Endodermal cell (in vitro differentiated cells): ENCODE measurements at places on chromosomes 7 and 10.

GRCh38 chr10:67921065-67921464 is 36.6 kb downstream of the SIRT1 start:
- H3K27me3 ChIP-seq: no peaks in the 10 kb centered on the region
- H3K4me1 ChIP-seq: no peaks in the 10 kb centered on the region
- H3K4me3 ChIP-seq: no peak overlapping the region
- H3K36me3 ChIP-seq: peaks cover 55% of the 10 kb centered on the region
- no peak for DNase-seq

DNA sequence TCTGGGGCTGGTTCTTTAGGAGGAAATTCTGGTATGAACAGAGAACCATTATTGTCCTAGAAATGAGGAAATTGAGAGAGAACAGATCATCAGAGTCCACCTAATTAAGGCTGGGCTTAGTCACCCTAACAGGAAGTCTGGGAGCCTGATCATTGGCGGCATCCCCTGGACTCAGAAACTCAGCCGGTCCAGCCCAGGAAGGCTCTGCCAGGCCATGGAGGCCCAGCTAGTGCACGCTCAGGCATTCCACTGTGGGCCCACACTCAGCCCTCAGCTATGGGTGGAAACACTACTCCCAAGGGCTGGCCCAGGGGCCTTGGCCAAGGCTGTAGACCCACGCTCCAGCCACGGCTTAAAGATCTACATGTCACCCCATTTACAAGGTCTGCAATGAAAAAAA is 109.2 kb downstream of the PTPN20 start:
- DNase-seq: peak; percentile 17
- H3K4me3 ChIP-seq: no peak overlapping the region
- H3K27me3 ChIP-seq: no peaks in the 10 kb centered on the region
- H3K36me3 ChIP-seq: no peaks in the 10 kb centered on the region

GRCh38 chr10:378930-379704 is 243.9 kb downstream of the ZMYND11 start:
- H3K36me3 ChIP-seq: peaks cover 60% of the 10 kb centered on the region
- H3K4me3 ChIP-seq: no peak overlapping the region
- no peaks in the 10 kb centered on the region for H3K27me3 ChIP-seq
- H3K27ac ChIP-seq: no peak overlapping the region
- DNase-seq: no peak

GRCh38 chr7:87510411-87510875 is 35.0 kb upstream of the ABCB4 start:
- peaks cover 11% of the 10 kb centered on the region for H3K4me1 ChIP-seq
- H3K27me3 ChIP-seq: no peaks in the 10 kb centered on the region
- no peak overlapping the region for H3K4me3 ChIP-seq
- H3K27ac ChIP-seq: no peak overlapping the region

DNA sequence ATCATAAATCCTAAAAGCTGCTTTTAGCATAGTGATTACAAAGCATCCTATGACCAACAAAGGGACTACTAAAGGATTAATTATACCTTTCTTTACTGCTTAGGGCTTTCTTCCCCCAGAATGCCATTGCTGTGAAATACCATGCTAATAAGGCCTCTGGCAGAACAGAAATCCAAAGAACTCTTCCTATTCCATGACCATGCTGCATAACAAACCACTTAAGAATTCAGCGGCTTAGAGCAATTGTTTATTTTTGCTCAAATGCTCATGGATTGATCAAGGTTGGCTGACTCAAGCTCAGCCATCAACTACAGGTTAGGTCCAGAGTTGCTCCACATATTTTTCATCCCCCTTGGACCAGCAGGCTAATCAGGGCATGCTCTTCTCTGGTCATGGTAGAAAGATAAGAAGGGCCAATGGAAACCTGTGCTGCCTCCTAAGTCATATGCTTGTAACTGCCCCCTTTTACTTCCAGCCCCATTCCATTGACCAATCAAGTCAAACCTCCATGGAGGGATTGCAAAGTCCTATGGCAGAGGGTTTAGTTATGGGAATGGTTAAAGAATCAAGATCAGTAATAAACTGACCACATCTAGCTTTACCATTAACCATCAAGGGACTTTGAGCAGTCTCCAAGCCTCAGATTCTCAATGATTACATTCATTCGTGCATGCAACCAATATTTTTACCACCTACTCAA is 244.4 kb upstream of the FZD1 start:
- no peaks in the 10 kb centered on the region for H3K4me1 ChIP-seq
- no peaks in the 10 kb centered on the region for H3K36me3 ChIP-seq
- DNase-seq: no peak
- no peaks in the 10 kb centered on the region for H3K27me3 ChIP-seq
- no peak overlapping the region for H3K27ac ChIP-seq
- no peak overlapping the region for H3K4me3 ChIP-seq

GRCh38 chr10:35821339-35821911 is 179.3 kb upstream of the FZD8 start:
- DNase-seq: peak; percentile 73
- no peaks in the 10 kb centered on the region for H3K27me3 ChIP-seq
- H3K4me1 ChIP-seq: peaks cover 9% of the 10 kb centered on the region
- no peak overlapping the region for H3K27ac ChIP-seq

DNA sequence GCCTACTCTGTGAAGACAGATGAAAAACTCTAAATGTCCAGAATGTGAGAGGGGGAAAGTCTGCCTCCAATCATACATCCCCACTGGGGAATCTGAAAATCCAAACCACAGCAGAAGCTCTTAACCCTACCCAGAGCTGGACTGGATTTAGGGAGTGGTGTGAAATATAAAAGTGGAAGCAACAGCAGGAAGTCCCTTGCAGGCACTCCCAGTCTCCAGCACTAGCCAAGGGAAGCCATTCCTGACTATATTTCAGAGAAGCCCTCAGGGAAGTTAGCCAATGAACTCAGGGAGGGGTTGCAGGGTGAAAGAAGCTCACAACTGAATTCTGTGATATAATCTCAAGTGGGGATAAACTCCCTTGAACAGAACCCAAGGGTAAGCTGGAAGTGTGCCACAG is 51.5 kb downstream of the CRPPA start:
- H3K36me3 ChIP-seq: no peaks in the 10 kb centered on the region
- no peak overlapping the region for H3K4me3 ChIP-seq
- DNase-seq: no peak
- H3K27ac ChIP-seq: peak overlapping the region; percentile 12
- H3K4me1 ChIP-seq: no peaks in the 10 kb centered on the region

- H3K4me3 ChIP-seq: no peak overlapping the region
- no peaks in the 10 kb centered on the region for H3K4me1 ChIP-seq
- no peak overlapping the region for H3K27ac ChIP-seq
Observed at GRCh38 chr7:148664324-148664723, 34.4 kb upstream of the CUL1 start.

DNA sequence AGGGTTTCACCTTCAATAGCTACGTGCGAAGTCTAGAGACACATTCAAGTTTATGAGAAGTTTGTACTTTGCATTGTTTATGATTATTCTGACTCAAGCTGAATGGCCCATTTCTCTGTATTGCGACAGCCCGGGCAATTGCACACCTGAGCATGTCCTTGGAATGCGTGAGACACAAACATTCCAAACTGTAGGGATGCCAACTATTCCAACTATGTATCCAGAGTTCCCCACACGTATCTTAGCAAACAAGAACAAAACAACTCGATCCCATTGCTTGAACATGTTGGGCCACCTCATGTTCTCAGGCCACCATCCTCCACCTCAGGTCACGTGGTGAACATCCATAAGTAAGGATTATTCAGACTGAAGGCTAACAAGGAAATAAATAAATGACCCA is 51.4 kb upstream of the EGFR start:
- DNase-seq: no peak
- H3K27me3 ChIP-seq: no peaks in the 10 kb centered on the region
- H3K27ac ChIP-seq: no peak overlapping the region
- H3K4me1 ChIP-seq: no peaks in the 10 kb centered on the region
- no peak overlapping the region for H3K4me3 ChIP-seq

- peak overlapping the region; percentile 43 for H3K4me3 ChIP-seq
- peak; percentile 90 for DNase-seq
- H3K27ac ChIP-seq: peak overlapping the region; percentile 94
- H3K27me3 ChIP-seq: no peaks in the 10 kb centered on the region
- peaks cover 5% of the 10 kb centered on the region for H3K4me1 ChIP-seq
Observed at GRCh38 chr7:140541513-140542227, 62.4 kb upstream of the MKRN1 start.

GRCh38 chr7:123649964-123650363 is 5.7 kb upstream of the LMOD2 start:
- peaks cover 4% of the 10 kb centered on the region for H3K4me1 ChIP-seq
- H3K36me3 ChIP-seq: no peaks in the 10 kb centered on the region
- H3K27ac ChIP-seq: no peak overlapping the region
- H3K27me3 ChIP-seq: no peaks in the 10 kb centered on the region

DNA sequence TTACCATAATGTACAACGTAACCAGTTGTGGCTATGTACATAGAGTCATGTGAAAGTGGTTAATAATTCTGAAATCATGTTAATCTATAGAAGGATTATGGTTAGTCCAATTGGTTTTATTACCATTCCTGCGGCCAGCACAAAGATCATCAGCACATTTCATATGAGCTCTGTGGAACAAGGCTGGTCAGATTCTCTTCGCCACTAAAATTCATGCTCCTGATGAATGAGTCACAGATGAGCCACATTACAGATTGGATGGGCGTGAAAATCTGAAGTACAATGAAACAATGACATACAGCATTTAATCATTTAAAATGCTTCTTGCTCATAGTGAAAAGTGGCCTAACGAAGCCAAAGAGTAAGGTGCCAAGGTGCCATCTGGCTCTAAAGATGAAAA is 716.2 kb upstream of the PHF14 start:
- no peak for DNase-seq
- H3K4me3 ChIP-seq: no peak overlapping the region
- H3K4me1 ChIP-seq: no peaks in the 10 kb centered on the region
- H3K36me3 ChIP-seq: no peaks in the 10 kb centered on the region
- no peaks in the 10 kb centered on the region for H3K27me3 ChIP-seq
- H3K27ac ChIP-seq: no peak overlapping the region

- H3K4me1 ChIP-seq: no peaks in the 10 kb centered on the region
- no peak overlapping the region for H3K4me3 ChIP-seq
- H3K27ac ChIP-seq: no peak overlapping the region
- H3K27me3 ChIP-seq: peaks cover 7% of the 10 kb centered on the region
Observed at GRCh38 chr7:155959894-155960293, 147.6 kb upstream of the SHH start.

- H3K4me1 ChIP-seq: no peaks in the 10 kb centered on the region
- H3K36me3 ChIP-seq: no peaks in the 10 kb centered on the region
- H3K27me3 ChIP-seq: no peaks in the 10 kb centered on the region
- no peak overlapping the region for H3K4me3 ChIP-seq
- H3K27ac ChIP-seq: no peak overlapping the region
Observed at GRCh38 chr10:6384847-6385246, 182.1 kb downstream of the PFKFB3 start.

DNA sequence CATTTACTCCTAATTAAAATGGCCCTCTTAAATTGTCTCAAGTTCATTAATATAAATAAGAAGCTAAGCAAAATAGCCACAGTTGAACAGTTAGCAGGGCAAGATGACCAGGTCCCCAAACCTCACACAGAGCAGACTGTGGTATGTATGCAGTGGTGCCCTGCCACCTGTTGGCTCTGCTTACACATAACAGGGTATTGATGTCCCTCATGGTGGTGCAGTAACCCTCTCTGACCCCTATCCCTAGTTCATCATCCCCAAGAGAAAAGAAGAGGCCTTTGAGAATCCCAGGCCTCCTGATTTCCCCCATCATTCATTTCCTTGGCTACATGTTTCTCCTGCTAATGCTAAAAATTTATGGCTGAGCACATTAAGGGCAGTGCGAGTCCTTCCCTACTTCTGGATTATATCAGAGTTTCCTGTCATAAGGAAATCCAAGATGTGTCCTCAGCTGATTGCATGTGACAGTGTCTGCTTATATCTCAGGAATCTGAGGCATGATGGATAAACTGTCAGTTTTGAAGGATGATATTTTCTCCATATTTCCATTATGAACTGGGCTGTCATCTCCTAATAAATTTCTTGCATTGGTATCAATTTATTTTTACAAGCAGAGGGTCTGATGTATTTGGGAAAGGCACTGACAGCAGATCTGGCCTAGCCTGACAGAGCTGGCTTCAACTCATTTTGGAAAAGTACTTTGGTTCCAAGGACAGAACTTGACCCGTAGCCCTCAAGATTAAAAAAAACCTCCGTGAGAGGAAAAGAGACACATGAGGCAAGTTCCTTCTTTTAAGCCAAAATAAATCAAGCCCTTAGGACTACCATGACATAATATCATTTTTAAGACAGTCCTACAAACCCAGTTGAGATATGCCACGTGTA is 880.6 kb downstream of the LRMDA start:
- no peaks in the 10 kb centered on the region for H3K27me3 ChIP-seq
- no peaks in the 10 kb centered on the region for H3K4me1 ChIP-seq
- no peak overlapping the region for H3K27ac ChIP-seq
- no peaks in the 10 kb centered on the region for H3K36me3 ChIP-seq
- H3K4me3 ChIP-seq: no peak overlapping the region

- peaks cover 15% of the 10 kb centered on the region for H3K4me1 ChIP-seq
- H3K27ac ChIP-seq: no peak overlapping the region
- no peak overlapping the region for H3K4me3 ChIP-seq
- H3K36me3 ChIP-seq: no peaks in the 10 kb centered on the region
Observed at GRCh38 chr10:70510904-70511303, 32.3 kb downstream of the PALD1 start.

GRCh38 chr7:927031-927671 is 27.3 kb downstream of the ADAP1 start:
- H3K27ac ChIP-seq: no peak overlapping the region
- no peaks in the 10 kb centered on the region for H3K36me3 ChIP-seq
- DNase-seq: no peak
- no peaks in the 10 kb centered on the region for H3K27me3 ChIP-seq

GRCh38 chr7:134742688-134743350 is 36.6 kb upstream of the CALD1 start:
- no peak overlapping the region for H3K4me3 ChIP-seq
- H3K4me1 ChIP-seq: no peaks in the 10 kb centered on the region
- H3K27me3 ChIP-seq: no peaks in the 10 kb centered on the region
- no peak overlapping the region for H3K27ac ChIP-seq
- no peak for DNase-seq

DNA sequence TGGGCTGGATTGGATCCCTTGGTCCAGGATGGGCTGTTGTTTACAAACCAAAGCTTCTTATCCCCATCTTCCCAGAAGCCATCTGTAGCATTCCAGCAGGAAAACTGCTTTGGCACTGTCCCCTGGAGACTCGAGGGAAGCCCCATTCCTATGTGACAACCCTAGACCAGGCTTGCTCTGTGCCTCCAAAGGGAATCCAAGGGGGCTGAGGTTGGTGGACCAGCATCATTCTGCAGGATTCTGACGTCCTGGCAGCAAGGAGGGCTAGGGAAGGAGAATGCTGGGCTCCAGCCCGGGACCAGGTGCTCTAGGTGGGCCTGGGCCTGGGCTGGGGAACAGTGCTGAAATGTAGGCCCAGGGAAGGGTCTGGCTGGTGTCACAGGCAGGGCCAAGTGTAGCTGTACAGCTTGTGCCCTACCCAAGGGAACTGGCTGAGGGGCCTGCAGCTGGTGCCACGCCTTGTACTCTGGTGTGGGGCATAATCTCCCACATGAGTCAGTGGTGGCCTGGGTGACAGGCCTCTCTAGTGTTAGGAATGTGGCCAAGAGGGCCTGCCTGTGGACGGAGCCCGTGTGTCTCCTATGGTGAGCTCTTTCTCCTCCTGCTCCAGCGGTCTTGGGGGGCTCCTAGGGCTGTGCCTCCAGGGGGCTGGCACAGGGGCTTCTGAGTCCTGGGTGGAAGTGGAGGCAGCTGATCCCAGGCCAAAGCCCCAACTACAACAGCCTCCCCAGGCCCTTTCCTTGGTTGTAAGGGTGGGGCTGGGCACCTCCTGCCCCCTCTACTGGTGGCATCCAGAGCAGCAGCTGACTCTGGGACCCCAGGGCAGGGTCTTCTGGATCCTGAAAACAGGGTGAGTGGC is 25.2 kb downstream of the TRIM8 start:
- H3K27me3 ChIP-seq: no peaks in the 10 kb centered on the region
- no peaks in the 10 kb centered on the region for H3K36me3 ChIP-seq
- no peak overlapping the region for H3K4me3 ChIP-seq
